MG63 (cell line): ENCODE measurements at places on chromosomes 13 and 19. TPM values are rescaled to one million over a fixed set of nuclear protein-coding genes. Genes with fewer than 3 reads are reported as not detected.

DNA sequence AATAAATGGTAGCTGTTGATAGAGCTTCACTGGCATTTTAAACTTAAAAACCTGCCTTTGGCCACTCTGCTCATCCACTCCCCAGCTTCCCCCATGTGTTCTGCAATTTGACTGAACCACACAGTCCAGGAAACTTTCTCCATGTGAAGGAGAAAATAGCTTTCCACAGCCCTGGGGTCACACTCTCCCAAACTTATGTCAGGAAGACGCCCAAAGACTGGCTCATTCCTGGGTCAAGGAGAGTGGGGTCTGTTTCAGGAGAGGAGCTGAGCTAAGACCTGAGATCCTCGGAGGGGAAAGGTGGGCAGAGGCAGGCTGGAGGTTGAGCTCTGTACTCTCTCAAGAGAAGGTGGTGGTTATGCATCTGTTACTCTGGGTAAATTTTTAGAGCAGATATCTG lies 48.7 kb upstream of the GPI start:
- DNase-seq: no peak

- DNase-seq: no peak
These were observed 67.1 kb downstream of the MLLT1 start for GRCh38 chr19:6212403-6213265.

GRCh38 chr13:27005976-27006518 lies 165.6 kb downstream of the USP12 start:
- no peak for DNase-seq

The C1QTNF9B gene
- total RNA-seq: not detected in 2 replicates

The PEG3 gene
- total RNA-seq: not detected in 2 replicates

The OVOL3 gene
- not detected in 2 replicates for total RNA-seq
